A549 treated with dexamethasone at 1 μM for 4 hours (cell line): ENCODE measurements at places on chromosomes 6 and 20. TPM values are rescaled to one million over a fixed set of nuclear protein-coding genes. Genes with fewer than 3 reads are reported as not detected.

Gene NFKBIE
- 6.0 to 7.1 TPM (median 6.1 TPM) in 5 replicates for total RNA-seq

Gene PAX1
- 0.05 to 0.11 TPM in 2 of 5 replicates, not detected in the others for total RNA-seq

Gene BMP7
- 0.29 to 0.88 TPM (median 0.61 TPM) in 5 replicates for total RNA-seq

Gene LY6G6D
- not detected in 5 replicates for total RNA-seq

Gene FHL5
- not detected in 5 replicates for total RNA-seq

Gene CHRNA4
- total RNA-seq, result 0.28 to 1.3 TPM (median 0.61 TPM) in 5 replicates

Gene TGM3
- total RNA-seq, result 0.05 to 0.12 TPM (median 0.07 TPM) in 3 of 5 replicates, not detected in the others

Gene RHAG
- total RNA-seq, result 0.07 TPM in 1 of 5 replicates, not detected in the others

Gene FAM83C
- total RNA-seq, result 0.07 to 0.13 TPM (median 0.11 TPM) in 5 replicates

Gene TMEM74B
- 2.4 to 3.5 TPM (median 3.1 TPM) in 5 replicates for total RNA-seq

Gene OR2H1
- total RNA-seq, result not detected in 5 replicates
